ENCODE measurements at places on chromosomes 6 and 20.

DNA sequence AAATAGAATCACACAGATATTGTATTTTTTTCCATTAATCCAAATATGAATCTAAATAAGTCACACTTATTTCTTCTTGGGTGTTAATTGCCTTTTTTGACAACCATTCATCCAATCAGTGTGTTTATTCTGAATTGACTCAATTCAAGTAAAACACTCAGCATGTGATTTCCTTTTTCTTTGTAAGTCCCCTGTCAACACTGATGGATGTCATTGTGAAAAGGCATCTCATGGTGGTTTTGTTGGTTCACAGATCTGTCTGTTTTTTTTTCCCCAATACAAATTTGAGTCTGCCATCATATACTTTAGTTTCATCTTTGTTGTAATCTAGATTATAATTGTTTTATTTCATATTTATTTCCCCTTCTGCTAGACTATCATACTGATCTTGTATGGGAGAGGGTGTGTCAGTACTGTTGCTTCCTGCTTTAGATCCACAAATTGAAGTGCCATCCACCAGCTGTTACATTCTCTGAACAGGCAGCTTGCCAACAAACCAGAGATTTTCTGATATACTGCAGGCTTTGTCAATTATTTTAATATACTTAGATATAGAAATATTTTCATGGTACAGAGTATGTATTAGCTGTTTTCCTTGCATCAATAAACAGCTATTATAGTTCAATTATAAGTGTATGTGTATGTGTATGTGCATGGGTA lies 64.2 kb upstream of the FLRT3 start:
- no peak for DNase-seq

- DNase-seq: no peak
Observed at GRCh38 chr6:166476061-166476591, 93.4 kb upstream of the MPC1 start.

GRCh38 chr20:53642196-53643030 lies 48.8 kb upstream of the ZNF217 start:
- DNase-seq: peak; percentile 95

DNA sequence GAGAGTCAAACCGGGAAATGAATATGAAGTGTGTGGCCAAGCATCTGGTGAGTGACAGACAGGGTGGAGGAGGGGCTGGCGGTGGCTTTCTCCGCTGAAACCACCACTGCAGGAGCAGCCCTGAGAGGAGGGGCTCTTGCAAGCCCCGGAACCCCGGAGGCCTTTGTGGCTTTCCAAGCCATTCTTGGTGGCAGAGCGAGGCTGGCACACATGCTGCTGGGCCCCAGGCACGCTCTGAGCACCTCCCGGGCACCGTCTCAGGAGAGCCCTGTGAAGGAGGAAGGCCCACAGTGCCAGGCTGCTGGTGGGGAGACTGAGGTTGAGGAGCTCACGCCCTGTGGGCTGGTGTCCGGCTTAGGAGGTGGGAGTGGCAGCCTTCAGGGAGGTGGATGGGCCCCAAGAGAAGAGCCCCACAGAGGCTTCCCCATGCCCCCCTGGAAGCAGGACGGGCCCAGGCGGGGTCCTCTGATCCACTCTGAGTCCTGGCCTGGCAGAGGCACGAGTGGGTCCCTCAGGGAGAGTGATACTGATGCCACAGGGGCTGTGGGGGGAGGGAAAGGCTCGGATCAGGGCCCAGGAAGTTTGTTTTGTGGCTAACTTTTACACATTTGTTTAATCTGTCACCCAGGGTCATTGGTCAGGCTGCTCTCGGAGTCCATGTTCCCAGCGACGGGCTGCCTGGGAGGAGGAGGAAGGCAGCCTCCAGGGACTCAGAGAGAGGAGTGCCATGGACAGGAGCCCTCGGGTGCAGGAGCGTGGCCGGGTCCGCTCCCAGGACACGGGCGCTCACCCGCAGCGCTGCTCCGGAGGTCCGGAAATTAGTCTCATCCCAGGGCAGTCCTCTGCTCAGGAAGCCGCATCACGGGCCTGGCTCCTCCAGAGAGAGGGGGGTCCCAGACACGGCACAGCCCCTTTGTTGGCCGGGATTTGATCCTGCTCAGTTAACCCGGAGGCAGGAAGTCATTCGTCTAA lies 170.7 kb downstream of the ERMARD start:
- DNase-seq: no peak

- DNase-seq: no peak
Observed at GRCh38 chr6:11367638-11368199, 135.3 kb upstream of the NEDD9 start.

DNA sequence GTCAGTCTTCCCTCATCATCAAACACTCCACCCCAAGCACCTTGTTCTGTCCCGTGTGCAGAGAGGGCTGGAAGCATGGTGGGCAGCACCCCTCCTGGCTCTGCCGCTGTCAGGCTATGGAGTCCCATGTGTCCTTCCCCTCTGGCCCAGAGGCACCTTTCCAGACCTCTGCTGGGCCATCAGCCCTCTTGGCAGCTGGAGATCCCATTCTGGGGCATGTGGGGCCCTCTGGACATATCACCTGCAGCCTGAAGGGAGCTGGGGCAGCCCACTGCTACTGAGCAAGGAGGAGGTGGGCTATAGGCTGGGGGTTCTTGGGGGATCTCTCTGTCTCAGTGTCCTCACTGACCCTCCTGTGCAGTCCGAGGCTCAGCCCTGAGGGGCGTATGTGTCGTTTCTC lies 42.2 kb downstream of the SUN5 start:
- DNase-seq: no peak

All from SW480 (cell line).